ENCODE measurements at places on chromosomes 3 and 15.

GRCh38 chr3:164200053-164200823 is 878.1 kb downstream of the SI start:
- DNase-seq, result no peak

GRCh38 chr3:169522595-169523529 is 140.7 kb downstream of the MECOM start:
- no peak for DNase-seq

GRCh38 chr3:42853739-42854302 is 21.9 kb downstream of the CYP8B1 start:
- DNase-seq, result no peak

DNA sequence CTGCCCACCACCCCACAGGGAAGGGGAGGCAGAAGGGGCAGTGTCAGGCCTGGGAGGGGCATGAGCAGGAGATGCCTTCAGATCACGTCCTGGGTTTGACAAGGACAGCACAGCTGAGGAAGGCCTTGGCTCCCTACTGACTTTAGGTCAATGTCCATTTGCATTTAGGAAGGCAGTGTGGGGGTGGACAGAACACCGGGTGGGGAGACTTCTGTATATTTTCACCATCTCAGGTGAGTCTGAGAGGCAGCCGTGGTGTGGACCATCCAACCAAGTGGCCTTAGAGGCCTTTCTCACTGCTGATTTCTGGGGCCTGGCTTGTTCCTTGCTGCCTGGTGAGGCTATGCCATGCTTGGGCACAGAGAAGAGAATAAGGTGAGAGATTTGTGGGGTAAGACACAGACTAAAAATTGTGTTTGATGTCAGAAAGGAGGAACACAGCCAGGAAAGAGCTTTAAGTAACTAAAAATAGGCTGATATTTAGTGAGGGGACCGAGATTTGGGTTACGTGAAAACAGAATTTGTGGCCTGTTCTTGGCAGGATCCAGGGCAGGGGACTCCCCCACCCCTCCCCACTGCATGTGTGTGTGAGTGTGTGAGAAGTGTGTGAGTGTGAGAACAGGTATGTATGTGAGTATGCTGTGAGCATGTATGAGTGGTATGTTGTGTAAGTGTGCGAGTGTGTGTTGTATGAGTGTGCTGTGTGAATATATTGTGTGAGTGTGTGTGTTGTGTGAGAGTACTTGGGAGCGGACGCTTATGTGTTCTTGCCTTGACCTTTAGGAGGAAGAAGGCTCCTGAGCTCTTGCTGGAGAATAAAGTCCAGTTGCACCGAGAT is 11.8 kb upstream of the PLA2G4E start:
- DNase-seq, result no peak

DNA sequence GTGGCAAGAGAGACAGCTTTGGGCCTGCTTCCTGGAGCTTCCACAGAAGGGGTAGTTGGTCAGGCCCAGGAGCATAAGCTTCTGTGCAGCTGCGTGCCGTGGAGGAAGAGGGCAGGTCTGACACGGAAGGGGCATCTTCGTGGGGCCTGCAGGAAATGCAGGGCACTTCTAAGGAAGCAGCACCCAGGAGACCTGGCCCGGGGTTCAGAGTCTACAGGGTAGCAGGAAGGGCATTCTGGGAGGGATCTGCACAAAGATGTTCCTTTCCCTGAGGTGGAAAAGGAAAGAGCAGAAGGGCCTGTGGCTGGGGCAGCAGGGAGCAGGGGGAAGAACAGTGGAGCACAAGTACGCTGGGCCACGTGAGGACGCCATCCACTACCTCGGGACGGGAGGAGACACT is 85.1 kb downstream of the DNAJB8 start:
- DNase-seq, result no peak

- DNase-seq, result no peak
Measured at GRCh38 chr3:104669083-104669482, 697.6 kb upstream of the ALCAM start.

DNA sequence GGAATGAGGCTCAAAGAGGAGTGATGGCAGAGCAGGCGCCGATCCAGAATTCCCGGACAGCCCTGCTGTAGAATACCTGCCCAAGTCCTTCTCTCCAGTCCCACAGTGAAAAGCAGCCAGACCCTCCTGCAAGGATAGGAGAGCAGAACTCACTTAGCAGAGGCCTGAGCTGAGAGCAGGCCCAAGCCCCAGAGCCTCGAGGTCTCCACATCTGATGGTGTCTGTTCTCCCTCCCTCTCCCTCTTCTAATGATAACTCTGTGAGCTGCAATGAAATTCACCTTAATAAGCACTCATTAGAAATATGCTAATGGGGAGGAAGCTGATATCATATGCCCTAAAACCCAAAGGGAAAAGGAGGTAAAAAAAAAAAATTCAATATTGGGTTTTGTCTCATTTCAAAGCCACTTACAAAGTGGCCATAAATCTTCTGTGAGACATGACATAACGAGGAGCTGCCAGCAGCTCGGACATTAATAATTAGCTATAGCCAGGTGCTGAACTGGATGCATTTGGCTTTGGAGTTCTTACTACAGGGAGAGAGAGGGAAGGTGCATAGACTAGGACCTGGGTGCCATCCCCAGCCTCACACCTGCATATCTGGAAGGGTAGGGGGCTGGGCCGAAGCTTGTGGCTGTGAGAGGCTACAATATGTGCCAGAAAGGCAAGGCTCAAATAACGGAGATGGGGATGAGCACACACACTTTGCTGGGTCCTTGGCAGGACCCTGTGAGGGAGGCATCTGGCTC is 108.4 kb downstream of the MEGF11 start:
- no peak for DNase-seq

Data from LoVo (cell line).